ENCODE measurements at places on chromosomes 1 and 21.
A peak's percentile ranks its signal among the peaks of the same experiment; 100 is the strongest.

DNA sequence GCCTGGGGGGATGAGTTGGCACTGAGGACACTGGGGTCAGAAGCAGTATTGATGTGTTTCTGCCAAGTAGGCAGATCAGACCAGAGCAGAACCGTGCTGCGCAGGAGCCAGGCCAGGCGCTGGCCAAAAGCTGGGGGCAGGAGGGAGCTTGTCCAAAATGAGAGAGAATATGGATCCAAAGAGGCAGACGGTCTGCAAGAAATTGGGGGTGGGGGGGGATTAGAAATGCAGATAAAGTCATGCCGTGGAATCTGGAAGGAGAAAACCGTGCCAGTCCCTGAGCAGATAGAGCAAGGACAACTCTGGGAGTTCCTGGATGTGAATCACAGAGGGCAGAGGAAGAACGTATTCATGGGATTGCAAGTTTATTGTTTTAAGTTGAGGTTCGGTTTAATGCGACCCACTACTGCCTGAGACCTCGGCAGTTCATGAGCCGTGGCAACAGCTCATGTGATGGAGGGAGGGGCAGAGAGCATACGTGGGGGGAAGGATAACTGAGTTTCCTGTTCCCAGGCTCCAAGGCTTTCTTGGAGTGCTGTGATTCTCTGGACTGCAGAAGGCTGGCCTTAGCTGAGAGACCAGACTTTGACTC lies 224.0 kb downstream of the FGGY start:
- no peak overlapping the region for H3K27ac ChIP-seq
- H3K27me3 ChIP-seq, result no peaks in the 10 kb centered on the region
- no peaks in the 10 kb centered on the region for H3K4me1 ChIP-seq
- peaks cover 6% of the 10 kb centered on the region for H3K36me3 ChIP-seq
- H3K4me3 ChIP-seq, result no peak overlapping the region

- ATAC-seq, result no peak
- peaks cover 5% of the 10 kb centered on the region for H3K4me1 ChIP-seq
- no peaks in the 10 kb centered on the region for H3K27me3 ChIP-seq
- no peak overlapping the region for H3K4me3 ChIP-seq
These were observed 67.2 kb upstream of the PARP1 start for GRCh38 chr1:226475142-226475511.

- H3K27me3 ChIP-seq, result no peaks in the 10 kb centered on the region
- no peak overlapping the region for H3K27ac ChIP-seq
- peak overlapping the region; percentile 98 for H3K4me3 ChIP-seq
- ATAC-seq, result no peak
These were observed 1.3 kb downstream of the EXO1 start for GRCh38 chr1:241849345-241849695.

GRCh38 chr1:205037539-205037938 lies 5.5 kb upstream of the CNTN2 start:
- H3K27me3 ChIP-seq, result peaks cover 34% of the 10 kb centered on the region
- H3K36me3 ChIP-seq, result no peaks in the 10 kb centered on the region
- no peak overlapping the region for H3K4me3 ChIP-seq
- no peak overlapping the region for H3K27ac ChIP-seq
- H3K4me1 ChIP-seq, result no peaks in the 10 kb centered on the region

DNA sequence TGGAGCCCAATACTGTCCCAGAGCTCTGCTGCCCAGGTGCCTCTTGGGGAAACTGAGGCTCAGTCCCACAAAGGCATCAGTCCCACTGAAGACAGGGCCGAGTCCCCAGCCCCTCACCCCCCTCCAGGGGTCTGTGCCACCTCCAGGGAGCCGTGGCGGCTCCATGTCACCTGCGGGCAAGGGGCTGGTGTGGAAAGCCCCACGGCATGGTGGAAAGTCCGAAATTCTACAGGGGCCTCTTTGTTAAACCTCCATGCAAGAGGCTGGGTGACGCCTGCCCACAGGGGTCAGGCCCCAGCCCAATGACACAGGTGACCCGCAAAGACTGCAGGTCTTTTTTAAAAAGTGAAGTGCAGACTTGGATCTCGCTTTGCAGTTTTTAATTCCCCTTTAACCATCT lies 3.3 kb upstream of the AIRE start:
- H3K4me1 ChIP-seq, result peaks cover 14% of the 10 kb centered on the region
- H3K27ac ChIP-seq, result peak overlapping the region; percentile 4

DNA sequence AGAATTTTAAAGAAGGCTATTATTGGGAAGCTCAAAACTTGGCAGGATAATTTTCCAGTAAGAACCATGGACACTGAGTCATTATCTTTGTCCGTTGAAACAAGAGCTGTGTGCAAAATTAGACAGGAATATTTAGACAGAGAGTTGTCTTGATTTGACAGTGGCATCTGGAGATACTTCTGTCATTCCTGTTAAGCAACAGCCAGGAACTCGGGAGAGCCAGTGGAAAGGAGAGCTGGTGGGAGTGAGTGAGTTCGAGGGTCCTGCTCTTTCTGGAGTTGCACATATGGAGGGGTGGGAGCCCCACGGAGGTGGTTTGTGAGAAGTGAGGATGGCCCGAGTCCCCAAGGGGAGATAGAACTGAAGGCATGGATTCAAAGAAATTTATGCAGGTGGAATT lies 3.1 kb downstream of the COQ8A start:
- no peak overlapping the region for H3K4me3 ChIP-seq
- no peak for ATAC-seq
- H3K27me3 ChIP-seq, result no peaks in the 10 kb centered on the region
- H3K27ac ChIP-seq, result peak overlapping the region; percentile 21
- peaks cover 78% of the 10 kb centered on the region for H3K4me1 ChIP-seq

DNA sequence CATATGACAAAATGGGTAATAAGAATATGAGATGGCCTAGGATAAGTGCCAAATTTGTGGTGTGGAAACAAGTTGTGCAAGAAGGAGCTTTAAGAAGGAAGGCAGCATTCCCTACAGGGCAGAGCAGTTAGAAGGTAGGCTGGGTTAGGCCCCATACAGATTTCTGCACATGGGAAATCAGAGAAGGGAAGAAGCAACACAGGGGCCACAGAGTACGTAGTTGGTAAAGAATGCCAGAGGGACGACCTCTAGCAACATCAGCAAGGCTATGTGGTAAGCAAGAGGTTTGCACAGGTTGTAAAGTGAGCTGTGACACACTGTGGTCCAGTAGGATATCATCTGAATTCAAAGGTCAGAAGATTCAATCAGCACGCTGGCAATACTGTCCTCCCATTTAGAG lies 765.6 kb upstream of the B3GALT2 start:
- ATAC-seq, result no peak
- no peak overlapping the region for H3K4me3 ChIP-seq
- no peaks in the 10 kb centered on the region for H3K27me3 ChIP-seq
- H3K36me3 ChIP-seq, result no peaks in the 10 kb centered on the region
- H3K27ac ChIP-seq, result no peak overlapping the region
- no peaks in the 10 kb centered on the region for H3K4me1 ChIP-seq

GRCh38 chr1:163703794-163704193 lies 382.0 kb downstream of the NUF2 start:
- no peak overlapping the region for H3K27ac ChIP-seq
- no peak overlapping the region for H3K4me3 ChIP-seq
- no peaks in the 10 kb centered on the region for H3K4me1 ChIP-seq
- H3K36me3 ChIP-seq, result no peaks in the 10 kb centered on the region
- no peaks in the 10 kb centered on the region for H3K27me3 ChIP-seq

All from stimulated activated memory B cell treated with anti-CD40 and anti-IgM and Interleukin-4, amounts not matched to agents 10 μg/mL and 1 μg/mL and 100 μg/mL, for 72 hours (primary cell).